ENCODE measurements at places on chromosomes 7 and 10. TPM values are rescaled to one million over a fixed set of nuclear protein-coding genes. Genes with fewer than 3 reads are reported as not detected.

- peak; percentile 82 for DNase-seq
These were observed 8.3 kb downstream of the AEBP1 start for GRCh38 chr7:44112231-44112996.

- no peak for DNase-seq
These were observed 151.8 kb downstream of the BMPER start for GRCh38 chr7:34057136-34057535.

- no peak for DNase-seq
These were observed 462 bp downstream of the KIAA1549 start for GRCh38 chr7:138980563-138981291.

- DNase-seq: no peak
These were observed 62.7 kb downstream of the VPS41 start for GRCh38 chr7:38846280-38846679.

The SCART1 gene
- total RNA-seq: 4.4 TPM

The UCMA gene
- not detected for total RNA-seq

The MMD2 gene
- not detected for total RNA-seq

- no peak for DNase-seq
These were observed 28.3 kb downstream of the CCDC3 start for GRCh38 chr10:12973149-12973718.

GRCh38 chr7:104005197-104005596 lies 15.7 kb upstream of the RELN start:
- peak; percentile 25 for DNase-seq

All from K562 (cell line).